ENCODE measurements at places on chromosomes 16 and 17.

- no peak for DNase-seq
Measured at GRCh38 chr16:78641433-78641832, 542.0 kb downstream of the WWOX start.

DNA sequence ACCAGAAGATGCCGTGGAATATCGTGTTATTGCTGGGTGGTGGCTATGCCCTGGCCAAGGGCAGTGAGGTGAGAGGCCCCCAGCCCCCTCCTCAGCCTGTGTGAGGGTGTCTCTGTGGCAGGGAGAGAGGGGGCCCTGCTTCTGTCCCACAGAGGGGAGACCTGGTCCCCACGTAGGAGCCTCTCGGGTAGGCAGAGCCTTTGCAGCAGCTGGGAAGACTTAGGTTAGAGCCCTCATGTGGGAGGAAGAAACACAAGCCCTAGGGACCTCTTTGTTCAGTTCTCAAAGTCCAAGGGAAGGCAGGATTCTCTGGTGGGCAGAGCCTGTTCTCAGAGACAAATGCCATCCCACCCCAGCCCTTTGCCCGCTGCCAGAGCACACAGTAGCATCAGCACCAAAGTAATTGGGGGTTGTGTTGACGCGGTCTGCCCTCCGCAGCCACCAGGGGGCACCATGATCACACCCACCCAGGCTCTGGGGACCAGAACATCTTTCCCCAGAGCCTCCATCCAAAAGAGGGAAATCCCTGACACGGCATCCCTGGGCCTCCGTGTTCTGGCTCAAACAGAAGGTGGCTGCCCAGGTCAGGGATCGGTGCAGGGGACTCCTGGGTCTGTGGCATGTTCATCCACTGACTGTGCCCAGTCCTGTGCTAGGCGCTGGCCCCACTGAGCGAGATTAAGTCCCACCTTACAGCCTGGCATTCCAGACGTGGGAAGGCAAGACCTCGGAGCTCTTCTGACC, 11.5 kb upstream of the FOXN1 start:
- peak; percentile 93 for DNase-seq

GRCh38 chr17:75078284-75079022, 9.3 kb upstream of the SLC16A5 start:
- DNase-seq: no peak

DNA sequence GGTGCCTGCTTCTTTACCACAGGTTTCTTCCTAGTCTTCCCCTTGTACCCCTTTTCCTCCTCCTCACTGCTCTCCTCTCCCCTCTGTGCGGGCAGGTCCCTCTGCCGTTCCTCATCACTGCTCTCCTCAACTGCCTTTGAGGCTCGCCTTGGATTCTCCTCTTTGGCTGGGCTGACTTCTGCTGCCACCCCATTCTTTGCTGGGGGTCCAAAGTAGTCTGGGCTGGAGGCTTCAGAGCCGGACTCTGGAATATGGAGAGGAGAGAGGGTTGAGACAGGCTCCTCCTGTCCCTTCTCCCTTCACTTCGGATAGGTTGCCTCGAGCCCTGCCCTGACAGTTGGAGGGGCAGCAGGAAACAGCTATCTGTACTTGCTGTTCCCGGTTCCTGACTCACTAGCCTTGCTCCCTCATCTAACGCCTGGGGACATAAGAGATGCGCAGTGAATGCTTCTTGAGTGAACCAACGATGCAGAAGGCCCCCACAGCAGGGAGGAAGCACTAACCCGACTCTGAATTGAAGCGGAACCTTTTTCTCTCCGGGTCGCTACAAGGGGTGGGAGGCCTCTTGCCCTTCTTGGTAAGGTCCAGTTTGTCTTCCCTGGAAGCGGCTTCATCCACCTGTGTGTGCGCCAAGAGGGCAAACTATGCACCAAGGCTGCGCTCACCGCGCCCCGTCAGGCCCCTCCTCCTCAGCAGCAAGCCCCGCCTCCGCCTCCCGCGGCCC, 655 bp downstream of the HIRIP3 start:
- no peak for DNase-seq

- no peak for DNase-seq
Measured at GRCh38 chr16:59067205-59067604, 333.1 kb upstream of the GOT2 start.

GRCh38 chr16:49411121-49411970, 37.7 kb downstream of the C16orf78 start:
- DNase-seq: no peak

DNA sequence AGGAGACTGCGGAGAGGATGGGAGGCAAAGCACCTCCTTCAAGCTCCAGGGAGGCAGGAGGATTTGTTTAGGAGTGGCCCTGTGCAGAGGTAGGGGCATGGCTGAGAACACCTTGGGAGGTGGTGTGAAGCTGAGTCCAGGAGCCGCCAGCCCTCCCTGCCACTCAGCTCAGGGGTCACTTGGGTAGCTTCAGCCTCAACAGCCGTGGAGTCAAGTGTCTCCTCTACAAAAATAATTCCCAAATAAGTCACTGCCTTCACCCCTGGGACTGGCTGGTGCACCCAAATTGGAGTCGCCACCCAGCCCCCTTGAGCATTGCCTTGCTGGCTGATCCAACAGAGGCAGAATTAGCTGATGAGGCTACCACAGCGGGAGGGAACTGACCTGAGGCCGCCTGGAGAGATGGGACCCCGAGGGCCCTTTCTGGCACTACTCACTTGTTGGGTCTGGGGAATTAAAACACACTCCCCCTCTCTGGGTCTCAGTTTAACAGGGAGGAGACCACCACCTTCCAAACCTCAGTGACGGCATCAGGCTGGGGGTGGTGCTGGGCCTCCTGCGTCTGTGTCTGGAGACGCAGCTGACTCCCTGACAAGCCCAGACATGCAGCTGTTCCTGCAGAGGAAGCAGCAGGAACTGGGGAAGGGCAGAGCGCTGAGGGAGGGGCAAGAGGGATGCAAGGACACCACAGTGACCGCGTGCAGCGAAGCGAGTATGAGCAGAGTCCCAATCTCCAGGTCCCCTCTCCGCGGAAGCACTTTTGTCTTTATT, 87.9 kb upstream of the TOB1 start:
- peak; percentile 52 for DNase-seq

- no peak for DNase-seq
Measured at GRCh38 chr16:66416136-66416535, 11.0 kb upstream of the BEAN1 start.

All from activated CD8-positive, alpha-beta memory T cell treated with anti-CD3 and anti-CD28 coated beads for 24 hours (primary cell).